Astrocyte of the hippocampus (primary cell): ENCODE measurements at places on chromosomes 13 and 19.

DNA sequence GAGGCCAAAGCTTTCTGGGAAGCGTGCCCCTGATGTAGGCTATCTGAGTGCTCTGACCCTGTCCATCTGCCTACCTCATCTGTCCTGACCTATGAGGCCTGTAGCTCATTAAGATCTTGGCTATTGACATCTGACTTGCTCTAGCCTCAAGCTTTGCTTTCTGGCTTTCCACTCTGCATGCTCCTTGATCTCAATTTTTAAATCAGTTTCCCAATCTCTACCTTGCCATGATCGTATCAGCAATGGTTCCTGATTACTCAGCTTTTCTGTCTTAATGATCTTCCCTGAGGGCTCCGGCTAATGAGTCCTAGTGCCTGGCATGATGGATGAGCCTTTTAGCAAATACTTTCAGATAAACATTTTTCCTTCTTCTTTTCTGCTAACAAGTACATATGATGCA, 262.0 kb downstream of the NDFIP2 start:
- DNase-seq = no peak

DNA sequence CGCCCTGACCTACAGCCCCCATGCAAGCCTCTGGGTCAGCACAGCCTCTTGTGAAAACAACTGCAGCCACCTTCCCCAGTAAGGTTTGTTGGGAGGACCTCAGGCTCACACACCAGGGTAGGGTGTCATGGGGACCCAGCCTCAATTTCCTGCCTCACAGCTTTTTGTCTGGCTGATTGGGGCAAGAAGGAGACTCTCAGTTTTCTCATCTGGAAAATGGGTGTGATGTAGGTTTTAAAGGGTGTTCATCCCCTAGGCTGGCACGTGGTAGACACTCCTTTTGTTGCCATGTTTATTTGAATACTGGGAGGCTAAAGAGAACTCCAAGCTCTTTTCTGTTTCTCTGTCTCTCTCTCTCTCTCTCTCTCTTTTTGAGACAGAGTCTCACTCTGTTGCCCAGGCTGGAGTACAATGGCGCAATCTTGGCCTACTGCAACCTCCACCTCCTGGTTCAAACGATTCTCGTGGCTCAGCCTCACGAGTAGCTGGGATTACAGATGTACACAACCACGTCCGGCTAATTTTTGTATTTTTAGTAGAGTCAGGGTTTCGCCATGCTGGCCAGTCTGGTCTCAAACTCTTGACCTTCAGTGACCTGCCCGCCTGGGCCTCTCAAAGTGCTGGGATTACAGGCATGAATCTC, 18.2 kb upstream of the PLAUR start:
- DNase-seq = no peak

DNA sequence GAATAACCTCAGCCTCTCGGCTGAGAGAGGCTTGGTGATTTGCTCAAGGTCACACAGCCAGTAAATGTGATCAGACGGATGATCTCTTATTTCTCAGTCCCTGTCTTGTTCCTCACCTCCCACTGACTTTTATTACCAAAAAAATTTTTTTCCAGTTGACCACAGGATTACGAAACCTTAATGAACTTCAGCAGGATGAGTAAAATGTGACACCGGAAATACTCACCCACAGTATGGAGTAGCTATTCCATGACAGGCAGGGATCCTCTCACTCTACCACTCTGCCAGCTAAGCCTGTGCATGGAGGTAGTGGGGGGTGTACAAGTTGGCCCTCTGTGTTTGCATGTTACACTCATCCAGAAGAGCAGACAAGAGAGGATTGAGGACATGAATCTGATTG, 916.4 kb downstream of the UQCRFS1 start:
- no peak for DNase-seq

- peak; percentile 98 for DNase-seq
These were observed 33.6 kb upstream of the EPHX3 start for GRCh38 chr19:15265850-15266248.

GRCh38 chr13:49258089-49258796, 10.5 kb downstream of the CDADC1 start:
- no peak for DNase-seq

- no peak for DNase-seq
These were observed 1.1 kb downstream of the PDE4A start for GRCh38 chr19:10421240-10422045.

- no peak for DNase-seq
These were observed 42.4 kb downstream of the GPR12 start for GRCh38 chr13:26718146-26718545.

DNA sequence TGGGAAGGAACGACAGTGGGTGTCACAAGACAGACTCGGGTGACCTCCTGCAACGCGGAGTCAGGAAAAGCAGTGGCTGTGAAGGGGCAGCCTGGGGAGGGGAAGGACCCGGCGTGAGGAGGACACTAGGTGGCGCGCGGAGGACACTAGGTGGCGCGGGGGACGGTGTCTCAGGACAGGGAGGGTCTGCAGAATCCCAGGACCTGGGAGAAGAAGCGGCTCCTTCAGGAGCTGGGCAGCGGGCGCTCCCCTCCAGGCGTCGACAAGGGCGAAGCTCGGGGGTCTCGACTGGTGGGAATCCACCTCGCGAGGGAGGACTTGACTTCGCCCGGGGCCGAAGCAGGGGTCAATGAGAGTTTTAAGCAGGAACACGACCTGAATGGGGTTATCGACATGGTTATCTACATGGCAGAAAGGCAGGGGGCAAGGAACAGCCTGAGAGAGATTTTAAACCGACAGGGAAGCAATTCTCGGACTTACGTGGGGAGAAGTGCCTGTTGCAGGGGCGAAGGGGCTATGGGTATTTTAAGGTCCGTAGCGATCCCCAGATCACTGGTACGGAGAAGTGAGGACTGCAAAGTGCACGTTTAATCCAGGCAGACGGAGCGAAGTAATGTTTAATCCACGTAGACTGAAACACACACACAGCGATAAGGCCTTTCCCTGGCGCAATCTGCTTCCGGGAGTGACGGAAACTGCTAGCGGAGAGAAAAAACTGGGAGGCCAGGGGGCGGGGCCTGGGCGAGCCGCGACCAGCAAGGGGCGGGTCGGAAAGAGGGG, at the start of gene ZNF616:
Gene ZNF616, minus strand, starts transcription at position 687 of the 780 bp plus-strand sequence. CDS start 9,426 bp downstream, outside the sequence.
- DNase-seq = peak; percentile 98

- DNase-seq = no peak
These were observed 366.4 kb upstream of the SPRY2 start for GRCh38 chr13:80707000-80707983.

DNA sequence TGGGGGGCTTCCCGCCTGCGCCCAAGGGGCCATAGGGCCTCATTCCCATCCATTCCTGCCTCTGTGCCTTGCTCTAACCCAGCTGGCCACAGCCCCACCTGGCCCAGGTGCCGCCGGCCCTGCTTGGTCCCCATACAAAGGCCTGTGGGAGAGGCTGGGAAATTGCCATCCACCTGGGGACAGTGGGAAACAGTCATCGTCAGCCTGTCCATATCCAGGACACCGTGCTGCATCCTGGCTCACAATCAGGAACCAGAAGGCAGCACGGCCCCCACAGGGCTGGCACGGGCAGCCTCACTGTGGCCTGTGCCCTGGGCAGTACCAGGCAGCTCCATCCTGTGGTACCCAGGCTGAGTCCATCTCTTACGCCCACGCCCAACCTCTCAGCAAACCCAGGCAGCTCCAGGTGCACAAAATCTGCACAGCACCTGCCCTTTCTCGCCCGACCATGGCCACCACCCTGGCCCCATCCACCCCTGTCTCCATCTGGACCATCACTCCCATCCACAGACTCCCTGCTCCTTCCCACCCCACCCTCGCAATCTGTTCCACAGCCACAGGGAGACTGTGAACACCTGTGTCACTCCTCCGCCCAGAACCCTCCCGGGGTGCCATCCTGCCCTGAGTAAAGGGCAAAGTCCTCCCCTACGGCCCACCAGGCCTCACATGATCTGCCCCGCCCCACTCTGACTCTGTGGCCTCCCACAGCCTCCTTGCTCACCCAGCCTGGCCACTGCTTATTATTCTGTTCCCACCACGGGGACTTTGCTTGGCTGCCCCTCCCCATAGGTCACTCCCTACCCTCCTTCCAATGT, 21.1 kb upstream of the FBXO27 start:
- no peak for DNase-seq

DNA sequence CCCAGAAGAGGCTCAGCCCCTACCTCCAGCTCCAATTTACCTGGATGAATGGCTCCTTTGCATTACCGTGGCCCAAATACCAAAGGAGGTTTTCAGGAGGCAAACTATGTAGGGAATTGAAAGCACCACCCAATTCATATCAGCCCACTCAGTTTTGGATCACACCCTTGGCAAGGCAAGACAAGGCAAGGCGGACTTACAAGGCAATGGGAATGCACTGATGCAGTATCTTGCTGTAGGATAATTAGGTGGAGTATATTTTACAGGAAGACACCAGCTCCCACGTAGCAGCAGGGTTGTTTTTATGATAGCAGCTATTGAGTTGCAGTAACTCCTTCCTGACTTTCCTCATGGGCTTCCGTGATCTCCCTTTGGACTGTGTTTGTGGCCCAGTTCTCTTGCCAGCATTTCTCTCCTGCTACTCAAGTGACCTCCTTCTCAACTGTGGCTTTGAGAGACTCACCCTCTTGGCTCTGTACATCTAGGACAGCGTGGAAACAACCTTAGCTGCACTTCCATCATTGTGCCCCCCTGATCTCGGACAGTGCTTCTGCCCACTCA, 935.9 kb downstream of the EFNB2 start:
- DNase-seq = no peak

GRCh38 chr13:41075034-41075433, 13.7 kb downstream of the WBP4 start:
- DNase-seq = peak; percentile 53

- DNase-seq = peak; percentile 59
These were observed 717 bp downstream of the SPRYD7 start for GRCh38 chr13:49935171-49936074.

GRCh38 chr13:49567491-49567890, 17.9 kb downstream of the RCBTB1 start:
- DNase-seq = no peak

DNA sequence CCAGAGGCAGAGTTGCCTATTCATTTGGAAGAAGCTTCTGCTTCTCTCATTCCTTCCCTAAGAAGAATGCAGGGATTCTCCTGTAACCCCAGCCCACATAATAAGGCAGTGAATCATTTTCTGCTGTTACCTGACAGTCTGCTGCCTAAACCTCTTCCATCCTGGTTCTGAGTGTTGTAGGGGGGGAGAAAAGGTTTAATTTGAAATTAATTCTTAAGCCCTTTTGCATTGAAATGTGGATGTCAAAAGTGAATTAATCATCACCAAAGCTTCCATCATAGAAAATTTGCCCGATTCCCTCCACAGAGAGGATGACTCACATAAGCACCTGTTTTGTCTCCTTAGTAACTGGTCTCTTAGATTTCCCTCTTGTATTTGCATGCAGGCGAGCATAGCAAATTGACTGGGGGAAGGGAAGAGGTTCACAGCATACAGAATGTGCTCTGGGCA, 146.7 kb upstream of the FNDC3A start:
- peak; percentile 48 for DNase-seq

GRCh38 chr19:47798904-47799266, 5.5 kb downstream of the TPRX1 start:
- no peak for DNase-seq

DNA sequence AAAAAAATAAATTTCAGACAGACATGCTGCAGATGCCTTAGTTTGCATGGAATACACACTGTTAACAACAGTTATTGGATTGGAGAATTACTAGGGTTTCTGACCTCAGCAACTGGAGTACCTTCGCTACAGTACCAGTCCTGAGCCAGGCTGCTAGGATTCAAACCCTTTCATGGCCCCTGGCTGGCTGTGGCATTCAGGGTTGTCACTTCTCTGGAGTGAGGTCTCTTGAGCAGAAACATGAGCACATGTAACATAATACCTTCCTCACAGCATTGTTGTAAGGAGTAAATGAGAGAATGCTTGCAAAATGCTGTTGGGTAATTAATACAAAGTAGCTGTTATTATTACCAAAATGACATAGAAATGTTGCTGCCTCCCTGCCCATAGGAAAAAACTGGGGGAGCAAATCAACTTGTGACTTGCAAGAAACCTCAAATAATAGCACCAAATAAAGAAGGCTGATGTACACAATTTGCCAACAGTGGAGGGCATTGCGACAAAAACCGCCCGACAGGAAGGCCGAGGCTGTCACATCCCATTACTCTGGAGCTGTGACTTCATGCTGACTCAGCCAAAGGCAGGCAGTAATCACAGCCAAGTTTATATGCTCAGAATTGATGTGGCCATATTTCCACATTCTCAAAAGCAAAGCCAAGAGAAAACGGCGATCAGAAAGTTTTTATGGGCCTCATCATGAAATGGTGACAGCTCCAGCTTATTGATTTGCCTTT, 100.4 kb downstream of the RFC3 start:
- DNase-seq = peak; percentile 74

DNA sequence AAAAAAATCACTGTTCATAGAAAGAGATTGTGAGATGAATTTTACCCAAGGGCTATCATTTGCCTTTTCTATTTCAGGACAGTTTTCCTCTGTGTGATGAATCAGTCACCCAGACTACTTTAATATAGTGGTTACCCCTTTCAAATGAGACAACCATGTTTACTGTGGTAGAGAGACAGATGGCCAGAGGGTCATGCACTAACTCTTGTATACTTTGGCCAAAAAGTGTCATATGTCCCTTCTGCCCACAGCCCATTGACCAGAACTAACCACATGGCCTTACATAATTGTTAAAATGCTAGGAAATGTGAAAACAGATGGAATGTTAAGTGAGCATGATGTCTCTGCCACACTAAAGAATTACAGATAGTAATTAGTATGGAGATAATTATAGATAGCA, 498.7 kb downstream of the DACH1 start:
- no peak for DNase-seq

DNA sequence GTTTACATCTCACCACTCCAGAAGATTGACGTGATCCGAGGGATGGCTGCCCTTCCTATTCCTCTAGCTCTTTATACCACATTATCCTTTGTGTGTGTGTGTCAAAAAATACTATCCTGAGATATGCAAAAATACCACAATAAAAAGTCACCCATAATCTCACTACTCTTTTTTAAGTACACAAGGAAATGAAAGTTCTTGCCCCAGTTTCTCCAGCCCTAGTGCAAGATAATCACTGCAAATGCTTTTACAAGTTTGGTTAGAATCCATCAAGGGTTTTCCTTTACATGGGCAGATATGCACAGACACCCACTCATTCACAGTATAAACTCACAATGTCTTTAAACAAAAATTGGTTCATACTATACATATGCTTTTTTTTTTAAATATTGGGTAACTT, 89.3 kb downstream of the DIAPH3 start:
- DNase-seq = no peak

DNA sequence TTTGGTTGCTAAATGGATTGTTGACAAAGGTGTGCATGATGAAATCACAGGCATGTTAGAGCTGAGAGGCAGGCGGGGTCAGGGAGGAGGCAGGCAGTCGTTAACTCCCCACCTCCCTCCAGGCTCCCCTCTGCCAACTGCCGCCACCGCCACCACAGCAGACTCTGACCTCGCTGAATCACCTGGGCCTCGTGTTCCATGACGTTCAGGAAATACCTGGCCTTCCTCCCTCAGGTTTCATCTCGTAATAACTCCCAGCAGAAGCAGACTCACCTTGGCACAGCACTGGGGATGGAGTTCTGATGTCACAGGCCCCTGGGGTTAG, 198.5 kb downstream of the KATNAL1 start:
- DNase-seq = no peak
